Activated CD4-positive, alpha-beta T cell treated with anti-CD3 and anti-CD28 coated beads, Interleukin-2, amount 50 U/mL, for 1 hour (primary cell): ENCODE measurements at places on chromosomes 6 and 20.

GRCh38 chr6:46963626-46964025 lies 41.9 kb upstream of the ADGRF5 start:
- no peak for DNase-seq

GRCh38 chr6:104409913-104410312 lies 449.8 kb downstream of the HACE1 start:
- no peak for DNase-seq

GRCh38 chr20:53738039-53738944 lies 144.7 kb upstream of the ZNF217 start:
- no peak for DNase-seq

GRCh38 chr6:52087498-52087999 lies at the start of gene PKHD1:
Gene PKHD1, minus strand, starts transcription at chr6:52087613. Its CDS starts 2,680 bp downstream, at chr6:52084933.
- DNase-seq, result no peak

DNA sequence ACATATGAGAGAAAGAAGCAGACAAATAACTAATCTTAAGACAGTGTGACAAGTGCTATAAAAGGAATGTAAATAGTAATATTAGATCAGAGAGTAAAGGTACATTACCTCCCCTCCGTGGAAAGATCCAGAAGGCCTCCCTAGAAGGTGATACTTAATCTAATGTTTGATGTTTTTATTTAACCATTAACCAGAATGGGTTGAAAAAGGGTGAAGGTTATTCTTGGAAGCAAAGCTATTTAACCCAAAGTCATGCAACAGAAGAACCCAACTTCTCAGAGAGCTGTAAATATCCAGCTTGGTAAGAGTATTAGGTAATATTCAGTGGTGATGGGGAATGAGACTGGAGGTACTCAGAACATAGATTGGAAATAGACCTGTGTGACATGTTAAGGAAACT lies 68.0 kb upstream of the HIVEP1 start:
- no peak for DNase-seq

GRCh38 chr6:92810913-92811312 lies 608.4 kb downstream of the EPHA7 start:
- DNase-seq, result no peak

- DNase-seq, result no peak
These were observed 28.8 kb upstream of the CCND3 start for GRCh38 chr6:41970436-41970846.

DNA sequence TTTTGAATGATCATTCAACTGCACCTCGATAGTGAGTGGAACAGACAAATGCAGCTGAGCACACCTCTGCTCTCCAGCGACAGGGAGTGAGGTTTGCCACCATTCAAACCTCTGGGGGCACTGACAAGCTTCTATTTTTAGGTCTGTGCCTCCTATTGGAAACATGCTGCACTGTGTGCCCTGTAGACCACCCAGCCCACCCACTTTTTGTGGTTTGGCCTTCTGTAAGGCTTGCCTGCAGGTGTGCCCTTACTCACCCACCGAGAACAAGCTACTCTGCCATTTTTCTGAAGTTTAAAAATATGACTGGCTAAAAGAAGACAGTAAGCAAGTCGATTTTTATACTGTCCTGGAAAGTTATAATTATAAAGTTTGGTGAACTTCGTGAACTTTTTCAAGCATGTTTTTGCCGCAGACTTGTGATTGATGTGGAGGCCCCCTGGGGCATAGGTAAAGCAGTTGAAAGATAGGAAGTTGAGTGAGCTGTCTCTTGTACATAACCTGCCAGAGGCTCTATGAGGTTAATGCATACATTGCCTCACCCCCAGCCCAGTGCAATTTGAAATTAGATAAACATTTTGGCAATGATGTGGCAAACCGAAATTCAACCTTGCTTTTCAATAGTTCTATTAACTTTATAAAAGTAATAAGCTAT lies 53.8 kb downstream of the ADGRG6 start:
- no peak for DNase-seq

DNA sequence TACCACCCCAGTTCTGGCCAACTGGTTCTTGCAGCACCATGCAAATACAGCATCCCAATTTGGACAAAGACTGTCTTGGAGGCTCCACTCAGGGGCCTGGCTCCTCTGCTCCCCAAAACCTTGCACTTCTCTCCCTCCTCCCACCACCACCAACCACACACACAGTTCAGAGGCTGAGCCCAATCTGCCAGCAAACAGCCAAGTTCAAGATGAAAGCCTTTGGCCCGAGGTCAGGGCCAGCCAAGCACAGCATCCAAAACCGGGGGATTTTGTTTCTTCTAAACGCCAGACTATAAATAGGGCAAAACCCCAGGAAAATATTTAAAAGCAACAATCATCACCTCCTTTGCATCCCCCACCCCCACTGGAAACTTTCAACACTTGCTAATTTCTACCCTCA lies 5.7 kb downstream of the KCNK5 start:
- no peak for DNase-seq

DNA sequence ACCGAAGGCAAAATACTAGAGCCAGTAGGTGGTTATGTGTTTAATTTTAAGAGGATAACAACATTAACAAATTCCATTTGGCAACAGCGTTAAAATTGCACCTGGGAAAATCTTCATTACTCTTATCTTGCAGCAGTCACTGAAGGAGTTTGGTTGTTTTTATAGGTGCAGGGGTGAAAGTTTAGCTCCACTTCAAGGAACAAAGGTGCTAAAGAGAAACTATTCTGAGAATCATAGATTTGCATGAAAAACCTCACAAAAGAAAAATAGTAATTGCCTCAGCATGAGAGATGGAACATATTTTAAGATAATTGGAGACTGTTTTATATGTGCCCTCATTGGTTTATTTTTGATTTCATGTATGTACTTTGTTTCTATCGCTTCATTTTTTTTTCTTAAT lies 444.4 kb downstream of the UTRN start:
- no peak for DNase-seq

DNA sequence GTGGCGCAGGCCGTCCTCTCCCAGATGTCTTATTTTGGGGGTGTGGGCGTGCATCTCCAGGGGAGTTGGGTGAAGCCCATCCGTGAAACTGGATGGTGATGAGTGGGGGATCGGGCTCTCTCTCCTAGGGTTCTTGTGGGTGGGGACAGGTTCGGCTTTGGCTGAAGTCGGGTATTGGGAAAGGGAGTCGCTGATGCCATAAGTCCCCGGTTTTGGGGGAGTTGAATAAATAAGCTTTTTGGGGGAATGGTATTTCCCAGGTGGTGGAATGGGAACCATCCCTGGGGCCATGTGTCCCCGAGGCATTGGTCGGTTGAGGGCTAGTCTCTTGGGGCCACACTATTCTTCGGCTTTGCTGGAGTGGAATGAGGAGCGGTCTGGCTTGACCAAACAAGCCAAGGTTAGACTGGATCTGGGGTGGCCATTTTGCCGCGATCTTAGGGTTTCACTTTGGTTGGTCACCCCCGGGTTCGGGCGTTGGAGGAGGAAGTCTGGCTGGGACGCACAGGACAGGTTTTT lies 481 bp downstream of the ZNF133 start:
- no peak for DNase-seq

GRCh38 chr20:21151791-21152190 lies 25.9 kb downstream of the KIZ start:
- DNase-seq, result no peak

- DNase-seq, result no peak
These were observed 10.8 kb downstream of the MAVS start for GRCh38 chr20:3857405-3857804.

DNA sequence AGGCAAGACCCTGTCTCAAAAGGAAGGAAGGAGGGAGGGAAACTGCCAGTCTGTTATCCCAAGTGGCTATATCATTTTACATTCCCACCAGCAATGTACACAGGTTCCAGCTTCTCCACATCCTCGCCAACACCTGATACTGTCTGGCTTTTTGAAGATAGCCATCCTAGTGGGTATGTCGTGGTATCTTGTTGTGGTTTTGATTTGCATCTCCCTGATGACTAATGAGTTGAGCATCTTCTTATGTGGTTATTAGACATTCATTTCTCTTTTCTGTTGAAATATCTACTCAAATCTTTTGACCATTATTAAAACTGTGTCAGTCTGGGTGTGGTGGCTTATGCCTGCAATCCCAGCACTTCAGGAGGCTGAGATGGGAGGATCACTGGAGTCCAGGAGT lies 47.9 kb upstream of the ARID1B start:
- DNase-seq, result no peak

DNA sequence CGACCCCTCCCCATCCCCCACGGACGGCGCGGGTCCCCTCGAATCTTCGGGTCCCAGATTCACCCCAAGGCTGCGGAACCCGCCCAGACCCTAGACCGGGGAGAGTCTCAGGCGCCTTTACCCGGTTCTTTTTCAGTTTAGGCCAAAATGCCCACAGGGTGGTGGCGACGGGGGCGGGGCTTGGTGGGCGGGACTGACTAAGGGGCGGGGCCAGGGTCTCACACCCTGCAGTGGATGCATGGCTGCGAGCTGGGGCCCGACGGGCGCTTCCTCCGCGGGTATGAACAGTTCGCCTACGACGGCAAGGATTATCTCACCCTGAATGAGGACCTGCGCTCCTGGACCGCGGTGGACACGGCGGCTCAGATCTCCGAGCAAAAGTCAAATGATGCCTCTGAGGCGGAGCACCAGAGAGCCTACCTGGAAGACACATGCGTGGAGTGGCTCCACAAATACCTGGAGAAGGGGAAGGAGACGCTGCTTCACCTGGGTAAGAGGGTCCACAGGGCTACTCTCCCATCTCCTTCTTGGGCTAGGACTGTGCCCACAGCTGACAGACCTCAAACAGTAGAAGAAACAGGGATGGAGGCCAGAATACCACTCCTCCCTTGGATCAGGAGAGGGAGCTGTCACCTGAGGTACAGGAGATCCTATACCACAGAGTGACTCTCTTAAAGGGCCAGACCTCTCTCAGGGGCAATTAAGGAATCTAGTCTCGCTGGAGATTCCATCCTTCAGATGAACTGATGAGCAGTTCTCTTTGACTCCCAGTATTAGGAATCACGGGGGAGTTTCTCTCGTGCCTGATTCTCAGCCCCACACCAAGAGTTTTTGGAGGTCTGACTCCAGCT lies 942 bp downstream of the HLA-E start:
- DNase-seq, result peak; percentile 81
